ENCODE measurements at places on chromosomes 1 and 21.

DNA sequence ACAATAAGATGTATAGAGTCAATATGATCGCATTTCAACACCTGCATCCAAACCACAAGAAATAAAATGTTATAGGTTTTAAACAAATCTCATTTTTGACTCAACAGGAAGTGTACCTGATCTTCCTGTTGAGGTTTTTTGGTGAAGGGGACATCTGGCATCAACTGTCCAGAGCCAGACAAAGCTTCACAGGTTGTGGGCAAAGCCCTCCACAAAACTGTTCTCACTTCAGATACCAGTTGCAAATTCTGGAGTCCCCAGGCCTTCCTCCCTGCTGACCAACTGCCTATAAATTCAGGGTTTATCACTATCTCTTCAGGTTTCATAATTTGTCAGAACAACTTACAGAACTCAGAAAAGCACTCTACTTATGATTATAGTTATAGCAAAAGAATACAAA lies 326.1 kb upstream of the CAMK1G start:
- no peak for DNase-seq

- DNase-seq, result no peak
Observed at GRCh38 chr1:198245379-198245778, 88.6 kb downstream of the NEK7 start.

- DNase-seq, result no peak
Observed at GRCh38 chr1:229869240-229869639, 197.8 kb upstream of the GALNT2 start.

DNA sequence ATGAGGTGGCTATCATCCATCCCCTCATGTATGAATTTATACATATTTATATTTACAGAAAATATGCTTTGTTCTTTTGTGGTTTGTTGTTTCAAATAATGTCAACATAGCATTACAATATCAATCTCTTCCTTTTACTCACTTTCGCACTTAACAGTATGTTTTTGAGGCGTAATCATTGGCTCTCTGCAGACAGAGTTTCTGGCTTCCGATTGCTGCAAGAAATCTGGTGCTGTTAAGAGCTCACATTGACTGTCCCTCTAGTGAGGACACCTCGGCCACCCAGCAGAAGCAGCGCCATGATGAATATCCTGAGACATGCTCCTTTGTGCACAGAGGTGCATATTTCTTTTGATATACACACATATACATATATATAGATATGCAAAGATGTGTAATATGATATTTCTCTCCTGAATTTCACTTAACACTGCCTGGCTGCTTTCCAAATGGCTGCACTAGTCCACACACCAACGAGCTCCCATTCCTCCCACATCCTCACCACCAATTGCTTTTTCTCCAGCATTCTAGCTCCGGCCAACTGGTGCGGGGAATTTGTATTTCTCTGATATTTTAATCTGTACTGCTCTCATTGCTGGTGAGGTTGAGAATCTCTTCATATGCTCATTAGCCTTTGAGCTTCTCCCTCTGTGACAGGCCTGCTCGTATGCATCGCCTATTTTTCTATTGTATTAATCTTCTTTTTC lies 248.4 kb downstream of the SIPA1L2 start:
- DNase-seq, result no peak

GRCh38 chr1:50703240-50703639 lies 256.8 kb downstream of the FAF1 start:
- DNase-seq, result no peak

- DNase-seq, result no peak
Observed at GRCh38 chr21:40373761-40374160, 473.2 kb downstream of the DSCAM start.

GRCh38 chr1:9239622-9240401 lies 5.2 kb downstream of the H6PD start:
- peak; percentile 47 for DNase-seq

DNA sequence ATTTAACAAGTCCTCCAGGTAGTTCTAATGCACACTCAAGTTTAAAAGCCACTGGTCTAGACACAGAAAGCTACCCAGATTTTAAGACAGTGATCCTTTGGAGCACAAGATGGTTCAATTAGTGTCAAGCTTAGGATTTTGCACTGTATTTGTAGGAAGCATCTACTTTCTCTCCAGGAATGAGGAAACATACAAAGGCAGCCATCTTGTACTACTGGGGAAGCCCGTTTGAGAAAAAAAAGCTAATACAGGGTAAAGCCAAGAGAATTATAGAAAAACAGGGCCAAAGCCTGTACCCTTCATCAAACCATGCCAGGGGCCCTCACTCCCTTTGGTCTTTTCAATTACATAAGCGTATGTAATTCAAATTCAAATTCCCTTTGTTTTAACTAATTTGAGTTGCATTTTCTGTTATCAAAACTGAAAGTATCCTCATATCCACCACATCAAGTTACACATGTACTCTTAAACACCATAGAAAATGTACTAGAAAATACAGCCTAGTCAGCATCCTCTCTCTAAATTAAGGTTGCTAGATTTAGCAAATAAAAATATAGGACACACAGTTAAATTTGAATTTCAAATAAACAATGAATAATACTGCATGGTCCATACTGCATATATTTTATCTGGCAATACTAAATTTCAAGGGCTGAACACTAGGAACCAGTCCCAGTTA lies 17.4 kb downstream of the PIK3R3 start:
- no peak for DNase-seq

- DNase-seq, result peak; percentile 91
Observed at GRCh38 chr1:57307392-57308170, 116.3 kb downstream of the DAB1 start.

DNA sequence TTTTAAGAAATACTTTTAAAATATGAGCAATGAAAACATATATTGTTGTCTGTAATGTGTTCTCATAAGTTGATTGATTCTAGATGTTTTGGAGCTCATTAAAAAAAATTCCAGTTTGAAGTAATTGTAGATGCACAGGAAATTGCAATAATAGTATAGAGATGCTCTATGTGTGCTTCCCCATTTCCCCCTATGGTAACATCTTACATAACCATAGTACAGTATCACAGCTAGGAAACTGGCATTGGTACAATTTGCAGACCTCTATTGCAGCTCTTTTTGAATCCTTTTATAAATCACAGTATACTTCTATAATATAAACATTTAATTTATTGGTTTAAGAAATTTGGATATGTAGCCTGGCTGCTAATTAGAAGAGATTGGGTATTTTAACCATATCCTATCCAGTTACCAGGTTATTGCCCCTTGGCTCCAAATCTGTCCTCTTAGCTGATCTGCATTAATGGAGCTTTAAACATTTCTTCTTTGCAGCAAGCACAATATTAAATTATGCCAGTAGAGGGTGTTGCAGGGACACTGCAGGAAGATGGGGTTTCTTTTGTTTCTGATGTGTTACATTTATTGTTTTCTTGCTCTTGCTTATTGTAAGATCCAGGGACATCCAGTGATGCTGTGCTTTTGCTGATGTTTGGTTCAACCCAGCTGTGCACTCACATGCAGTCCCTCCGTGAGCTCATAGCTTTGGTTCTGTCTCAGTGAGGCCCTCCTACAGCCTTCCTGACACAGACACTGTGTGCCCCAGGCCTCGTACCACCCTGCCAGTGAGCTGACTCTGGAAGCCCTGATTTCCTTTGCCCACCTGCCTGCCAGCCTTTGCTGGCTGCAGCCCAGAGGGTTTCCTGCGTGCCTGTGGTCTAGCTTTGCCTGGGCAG lies 103.3 kb downstream of the RABGAP1L start:
- DNase-seq, result peak; percentile 28

- DNase-seq, result no peak
Observed at GRCh38 chr1:165443539-165444311, 1.2 kb downstream of the RXRG start.

- no peak for DNase-seq
Observed at GRCh38 chr1:83810144-83810543, 188.8 kb downstream of the TTLL7 start.

DNA sequence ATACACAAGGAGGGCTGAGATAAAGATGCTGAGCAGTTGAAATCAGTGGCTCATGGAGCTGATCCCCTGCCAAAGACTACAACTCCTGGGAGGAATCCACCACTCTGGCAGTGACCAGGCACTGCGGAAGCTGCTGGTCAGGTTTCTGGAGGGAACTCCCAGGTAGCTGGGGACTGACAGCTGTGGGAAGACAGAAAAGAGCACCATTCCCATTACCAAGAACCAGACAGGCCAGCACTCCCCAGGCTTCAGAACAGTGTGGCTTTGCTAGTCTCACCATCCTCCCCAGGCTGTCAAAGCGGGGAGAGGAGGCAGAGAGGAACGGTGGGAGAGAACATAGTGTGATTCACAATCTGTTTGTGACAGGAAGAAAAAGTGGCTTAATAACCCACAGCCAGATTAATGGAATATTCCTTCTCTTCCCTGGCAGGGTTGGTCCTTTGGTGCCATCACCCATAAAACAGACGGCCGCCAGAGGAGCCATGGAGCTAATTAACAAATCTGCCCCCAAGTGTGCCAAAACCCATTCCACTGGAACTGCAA lies 92.1 kb downstream of the MAB21L3 start:
- no peak for DNase-seq

DNA sequence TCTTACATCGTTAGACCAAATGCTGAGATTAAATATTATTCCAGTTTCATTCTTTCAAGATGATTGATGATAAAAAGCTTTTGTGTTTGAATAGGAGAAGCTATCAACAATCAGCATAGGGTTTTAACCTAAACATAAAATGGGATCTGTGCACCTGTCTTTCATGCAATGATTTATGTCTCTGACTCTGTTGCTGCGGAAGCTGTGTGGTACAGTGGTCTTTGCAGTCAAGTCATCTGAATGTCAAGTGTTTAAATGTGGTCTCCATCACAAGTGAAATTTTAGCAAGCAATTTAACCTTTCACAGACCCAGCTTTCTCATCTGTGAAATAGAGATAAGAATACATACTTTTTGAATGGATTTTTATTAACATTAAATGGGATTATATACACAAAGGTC lies 107.2 kb downstream of the PLPPR5 start:
- DNase-seq, result no peak

GRCh38 chr1:165235777-165236291 lies 120.7 kb downstream of the LMX1A start:
- DNase-seq, result no peak

GRCh38 chr1:164576291-164577271 lies 17.6 kb downstream of the PBX1 start:
- no peak for DNase-seq

DNA sequence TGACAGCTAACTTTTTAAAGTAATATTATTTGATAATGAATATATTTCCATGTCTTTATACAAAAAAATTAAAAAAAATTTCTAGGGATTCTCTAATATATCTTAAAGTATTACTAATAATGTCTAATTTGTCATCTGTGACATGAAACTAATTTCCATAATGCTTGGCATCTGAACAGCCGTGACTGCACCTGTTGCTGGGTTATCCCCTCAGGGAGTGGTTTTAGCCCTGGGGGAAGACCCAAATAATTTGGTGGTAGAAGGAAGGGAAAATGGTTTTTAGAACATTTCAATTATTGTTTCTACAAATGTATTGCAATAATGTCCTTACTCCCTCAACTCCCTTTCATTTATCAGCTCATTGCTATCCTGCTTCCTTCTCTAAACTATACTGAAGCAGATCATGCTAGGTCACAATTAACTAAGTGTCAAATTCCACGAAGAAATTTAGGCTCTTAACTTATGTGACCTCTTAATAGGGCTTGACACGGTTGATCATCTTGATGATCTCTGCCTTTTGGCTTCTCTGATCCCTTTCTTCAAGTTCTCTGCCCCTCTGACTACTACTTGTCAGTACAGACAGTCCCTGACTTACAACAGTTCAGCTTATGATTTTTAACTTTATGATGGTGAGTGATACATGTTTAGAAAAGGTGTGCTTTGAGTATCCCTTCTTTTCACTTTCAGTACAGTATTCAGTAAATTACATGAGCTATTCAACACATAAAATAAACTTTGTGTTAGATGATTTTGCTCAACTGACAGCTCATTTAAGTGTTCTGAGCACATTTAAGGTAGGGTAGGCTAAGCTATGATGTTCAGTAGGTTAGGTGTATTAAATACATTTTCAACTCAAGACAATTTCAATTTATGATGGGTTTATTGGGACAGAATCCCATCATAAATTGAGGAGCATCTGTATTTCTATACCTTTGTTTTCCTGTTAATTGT lies 26.4 kb upstream of the DPH5 start:
- DNase-seq, result no peak

GRCh38 chr1:9529190-9529589 lies 10.1 kb upstream of the SLC25A33 start:
- DNase-seq, result no peak

DNA sequence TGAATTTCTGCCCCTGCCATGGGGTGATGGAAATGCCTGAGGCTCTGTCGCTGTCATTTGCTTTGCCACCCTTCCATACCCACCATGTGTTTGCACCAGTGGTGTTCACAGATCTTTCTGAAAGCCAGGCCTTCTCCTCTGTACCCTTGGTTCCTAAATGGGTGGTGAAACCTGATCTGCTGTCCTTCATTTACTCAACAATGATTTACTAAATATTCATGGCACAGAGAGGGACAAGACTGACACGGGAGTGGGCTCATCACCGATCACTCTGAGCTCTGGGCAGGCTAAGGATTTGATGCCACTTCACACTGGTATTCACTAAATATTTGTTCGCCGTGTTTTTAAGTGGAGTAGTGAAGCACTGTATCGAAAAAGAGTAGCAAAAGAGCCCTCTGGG lies 40.9 kb downstream of the LRRC8B start:
- no peak for DNase-seq

Data from CD4-positive, alpha-beta T cell treated with Interleukin-10 for 1 hour (primary cell).